Kidney epithelial cell (primary cell): ENCODE measurements at places on chromosomes 5 and 9.

DNA sequence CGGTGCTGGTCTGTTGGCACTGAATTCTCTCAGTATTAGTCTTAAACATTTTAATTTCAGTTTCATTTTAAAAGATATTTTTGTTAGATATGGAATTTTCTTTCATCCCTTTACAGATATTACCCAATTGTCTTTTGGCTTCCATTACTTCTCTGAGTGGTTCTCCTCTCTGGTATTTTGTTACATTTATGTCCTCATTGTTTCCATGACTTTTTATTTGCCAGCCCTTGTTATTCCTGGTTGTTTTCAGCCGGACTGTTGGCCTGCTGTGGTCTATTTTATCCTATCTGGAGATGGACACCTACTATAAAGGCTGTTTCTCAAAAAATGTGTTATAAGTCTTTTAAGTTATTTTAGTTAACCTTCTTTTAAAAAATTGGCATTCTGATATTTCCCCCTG is 117.2 kb downstream of the ARHGEF28 start:
- DNase-seq, result no peak

- no peak for DNase-seq
Measured at GRCh38 chr5:7391814-7392692, 3.9 kb upstream of the ADCY2 start.

GRCh38 chr9:20697021-20697719 is 13.1 kb downstream of the FOCAD start:
- DNase-seq, result no peak

DNA sequence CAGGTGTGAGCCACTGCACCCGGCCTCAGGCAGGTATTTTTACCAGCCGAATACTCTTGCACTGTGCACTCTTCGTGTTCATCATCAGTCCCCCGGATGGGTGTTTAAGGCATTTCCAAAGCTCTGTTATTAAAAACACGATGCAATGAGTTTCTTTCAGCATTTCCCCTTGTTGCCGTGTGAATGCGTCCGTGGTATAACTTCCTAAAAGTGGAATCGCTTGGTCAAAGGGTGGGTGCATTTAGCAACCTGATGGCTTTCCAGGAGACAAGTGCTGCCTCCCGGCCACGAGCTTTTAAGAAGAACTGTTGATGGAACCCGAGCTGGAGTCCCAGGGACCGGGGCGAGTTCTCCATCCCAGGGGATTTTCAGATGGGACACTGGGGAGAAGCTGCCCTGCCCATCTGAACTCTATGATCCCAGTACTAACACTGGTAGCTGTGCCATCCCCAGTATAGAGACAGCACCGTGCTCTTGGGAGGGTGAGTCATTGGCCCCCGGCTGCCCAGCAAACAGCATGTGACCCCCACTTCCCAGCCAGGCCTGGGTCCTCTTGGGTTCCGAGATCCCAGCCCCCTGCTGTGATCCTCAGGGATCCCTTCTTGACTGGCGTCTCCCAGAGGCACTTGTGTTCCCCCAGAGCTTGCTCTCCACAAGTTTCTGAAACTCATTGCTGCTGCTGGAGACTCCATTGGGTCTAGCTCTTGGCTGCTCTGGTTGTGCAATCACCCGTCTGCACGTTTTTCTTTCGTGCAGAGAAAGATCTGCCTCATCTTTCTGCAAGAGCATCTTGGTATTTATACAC is 169.5 kb upstream of the IER5L start:
- no peak for DNase-seq

GRCh38 chr9:5418481-5418880 is 19.2 kb downstream of the PLGRKT start:
- no peak for DNase-seq

DNA sequence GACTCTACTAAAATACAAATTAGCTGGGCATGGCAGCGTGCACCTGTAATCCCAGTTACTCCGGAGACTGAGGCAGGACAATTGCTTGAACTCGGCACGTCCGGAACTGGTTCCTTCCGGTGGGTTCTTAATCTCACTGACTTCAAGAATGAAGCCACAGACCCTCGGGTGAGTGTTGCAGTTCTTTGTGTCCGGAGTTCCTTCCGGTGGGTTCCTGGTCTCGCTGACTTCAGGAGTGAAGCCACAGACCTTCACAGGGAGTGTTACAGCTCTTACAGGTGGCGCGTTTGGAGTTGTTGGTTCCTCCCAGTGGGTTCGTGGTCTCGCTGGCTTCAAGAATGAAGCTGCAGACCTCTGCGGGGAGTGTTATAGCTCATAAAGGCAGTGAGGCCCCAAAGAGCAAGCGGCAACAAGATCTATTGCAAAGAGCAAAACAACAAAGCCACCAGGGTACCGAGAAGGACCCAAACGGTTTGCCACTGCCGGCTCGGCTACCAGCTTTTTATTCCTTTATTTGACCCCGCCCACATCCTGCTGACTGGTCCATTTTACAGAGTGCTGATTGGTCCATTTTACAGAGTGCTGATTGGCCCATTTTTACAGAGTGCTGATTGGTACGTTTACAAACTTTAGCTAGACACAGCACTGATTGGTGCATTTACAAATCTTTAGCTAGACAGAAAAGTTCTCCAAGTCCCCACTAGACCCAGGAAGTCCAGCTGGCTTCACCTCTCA is 28.6 kb upstream of the SLC6A19 start:
- no peak for DNase-seq

- peak; percentile 12 for DNase-seq
Measured at GRCh38 chr9:107557236-107557990, 67.8 kb upstream of the KLF4 start.

GRCh38 chr5:115384587-115385375 is 88.3 kb upstream of the CCDC112 start:
- no peak for DNase-seq

- no peak for DNase-seq
Measured at GRCh38 chr9:106771608-106772007, 91.4 kb upstream of the ZNF462 start.

GRCh38 chr9:125744616-125745015 is 2.6 kb upstream of the PBX3 start:
- no peak for DNase-seq

- no peak for DNase-seq
Measured at GRCh38 chr5:150339841-150340240, 17.7 kb upstream of the TCOF1 start.

DNA sequence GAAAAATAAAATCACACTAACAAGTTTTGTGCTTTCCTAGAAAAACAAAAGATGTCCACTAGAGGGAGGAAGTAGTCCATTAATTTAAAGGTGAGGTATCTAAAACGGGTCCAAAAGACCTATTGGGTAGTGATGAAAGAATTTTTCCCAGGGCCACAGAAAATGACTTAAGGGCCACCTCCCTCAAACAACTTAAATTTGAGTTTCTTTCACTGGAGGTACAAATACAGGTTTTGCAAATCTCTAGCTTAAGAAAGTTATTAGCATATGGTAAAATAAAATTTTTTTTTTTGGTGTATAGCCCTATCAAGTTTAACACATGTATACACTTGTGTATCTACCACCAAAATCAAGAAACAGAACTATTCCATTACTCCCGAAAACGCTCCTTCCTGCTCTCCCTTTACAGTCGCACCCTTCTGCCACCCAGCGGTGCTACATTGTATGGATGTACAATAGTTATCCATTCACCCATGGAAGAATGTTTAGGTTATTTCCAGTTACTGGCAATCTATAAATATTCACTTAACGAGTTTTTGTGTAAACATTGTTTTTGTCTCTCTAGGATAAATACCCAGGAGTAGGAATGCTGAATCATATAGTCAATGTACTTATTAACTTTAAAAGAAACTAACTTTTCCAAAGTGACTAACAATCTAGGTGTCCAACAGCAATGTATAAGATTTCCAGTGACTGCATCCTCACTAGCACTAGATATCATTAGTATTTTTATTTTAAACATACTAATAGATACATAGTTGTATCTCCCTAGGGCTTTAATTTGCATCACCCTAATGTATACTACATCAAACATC is 21.9 kb downstream of the DEPDC1B start:
- DNase-seq, result peak; percentile 23

DNA sequence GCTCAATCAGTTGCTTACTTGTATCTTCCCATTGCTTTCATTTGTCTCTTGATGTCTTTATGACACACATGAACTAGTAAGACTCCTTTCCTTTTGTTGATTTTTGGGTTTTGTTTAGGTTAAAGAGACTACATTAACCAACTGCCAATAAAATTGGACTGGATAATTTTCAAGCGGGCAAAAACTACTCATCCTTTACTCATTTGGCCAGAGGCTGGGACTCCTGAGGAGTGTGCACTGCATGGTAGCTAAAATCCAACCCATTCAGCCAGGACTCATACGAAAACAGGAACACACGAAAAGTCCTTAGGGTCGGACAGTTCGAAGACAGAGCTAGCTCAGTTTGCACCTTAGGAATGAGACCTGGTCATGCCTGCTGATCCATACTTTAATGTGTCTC is 6.0 kb downstream of the SLC46A2 start:
- DNase-seq, result no peak

- no peak for DNase-seq
Measured at GRCh38 chr5:89827359-89827758, 582.2 kb downstream of the CETN3 start.

- DNase-seq, result no peak
Measured at GRCh38 chr9:752681-753200, 88.8 kb upstream of the DMRT1 start.

GRCh38 chr5:123881759-123882244 is 369.8 kb downstream of the CSNK1G3 start:
- no peak for DNase-seq

- no peak for DNase-seq
Measured at GRCh38 chr9:93315118-93315517, 131.2 kb downstream of the WNK2 start.

DNA sequence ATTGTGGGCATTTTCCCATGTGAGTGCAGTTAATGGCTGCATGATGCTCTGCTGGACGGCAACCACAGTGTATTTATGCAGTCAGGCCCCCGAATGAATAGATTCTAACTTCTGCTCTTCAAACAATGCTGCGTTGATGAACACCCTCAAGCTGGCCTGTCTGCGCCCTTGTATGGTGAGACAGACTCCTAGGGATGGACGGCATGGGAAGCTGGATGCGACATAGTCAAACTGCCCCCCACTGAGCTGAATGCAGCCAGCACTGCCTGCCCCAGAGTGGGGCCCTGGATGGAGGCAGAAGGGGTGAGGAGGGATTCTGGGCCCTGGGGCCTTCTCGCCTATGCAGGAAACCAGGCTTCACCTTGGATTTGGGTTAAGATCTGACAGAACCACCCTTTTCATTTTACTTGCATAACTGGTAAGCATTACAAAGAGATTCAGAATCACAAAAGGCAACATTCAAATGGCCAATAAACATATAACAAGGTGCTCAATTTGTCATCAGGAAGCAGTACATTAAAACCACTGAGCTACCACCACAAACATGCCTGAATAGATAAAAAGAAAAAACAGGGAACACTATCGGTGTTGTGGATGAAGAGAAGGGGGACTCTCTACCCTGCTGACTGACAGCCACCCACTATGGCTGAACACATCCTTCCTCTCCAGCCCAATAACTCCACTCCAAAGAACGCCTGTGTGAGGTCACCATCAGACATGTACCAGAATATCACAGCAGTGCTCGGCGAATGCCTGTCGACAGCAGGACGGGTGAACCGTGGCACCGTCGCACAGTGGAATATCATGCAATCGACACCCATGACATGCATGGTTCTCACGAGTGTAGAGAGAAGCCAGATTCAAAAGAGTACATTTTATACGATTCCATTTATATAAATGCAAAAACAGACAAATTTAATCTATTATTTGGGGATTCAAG is 79.1 kb downstream of the RAPGEF1 start:
- DNase-seq, result no peak

GRCh38 chr5:18314192-18314778 is 680.0 kb downstream of the TAF11L14 start:
- no peak for DNase-seq

DNA sequence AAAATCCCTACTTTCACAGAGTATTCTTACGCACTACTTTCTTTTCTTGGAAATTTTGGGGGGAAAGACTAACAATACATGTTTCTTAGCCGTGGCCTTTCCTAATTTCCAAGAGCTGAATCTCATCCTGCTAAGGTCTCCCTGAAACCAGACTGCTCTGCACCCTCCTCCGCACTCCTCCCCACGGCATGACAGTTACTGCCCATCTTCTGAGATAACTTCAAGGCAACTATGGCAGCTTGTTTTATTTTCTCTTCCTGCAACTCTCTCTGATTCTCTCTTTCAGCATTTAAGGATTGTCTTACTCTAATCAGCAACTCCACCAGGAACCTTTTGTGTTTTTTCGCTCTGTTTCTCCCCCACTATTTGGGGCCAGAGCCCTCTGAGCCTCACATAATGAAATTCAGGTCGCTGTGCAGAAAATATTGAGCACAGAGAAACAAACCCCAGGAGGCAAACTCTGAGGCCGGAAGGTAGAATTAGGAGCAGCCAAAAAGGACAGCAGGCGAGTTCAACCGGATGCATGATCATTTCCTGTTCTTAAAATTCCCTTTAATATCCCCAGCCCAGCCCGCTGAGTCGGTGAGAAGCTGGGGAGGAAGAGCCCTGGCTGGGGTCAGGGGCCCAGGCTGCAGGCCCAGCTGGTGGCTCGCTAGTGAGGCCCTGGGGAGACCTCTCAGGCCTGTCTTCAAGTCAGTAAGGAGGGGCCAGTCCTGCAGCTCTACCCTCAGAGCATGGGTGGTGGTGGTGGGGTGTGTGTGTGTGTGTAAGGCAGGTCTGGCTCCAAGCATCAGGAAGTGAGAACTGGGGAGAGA is 213.6 kb upstream of the S1PR3 start:
- no peak for DNase-seq

- DNase-seq, result no peak
Measured at GRCh38 chr5:72453246-72453775, 53.9 kb downstream of the ZNF366 start.

GRCh38 chr5:89377767-89378455 is 494.9 kb upstream of the MEF2C start:
- no peak for DNase-seq

GRCh38 chr5:33737697-33738096 is 154.1 kb downstream of the ADAMTS12 start:
- no peak for DNase-seq

DNA sequence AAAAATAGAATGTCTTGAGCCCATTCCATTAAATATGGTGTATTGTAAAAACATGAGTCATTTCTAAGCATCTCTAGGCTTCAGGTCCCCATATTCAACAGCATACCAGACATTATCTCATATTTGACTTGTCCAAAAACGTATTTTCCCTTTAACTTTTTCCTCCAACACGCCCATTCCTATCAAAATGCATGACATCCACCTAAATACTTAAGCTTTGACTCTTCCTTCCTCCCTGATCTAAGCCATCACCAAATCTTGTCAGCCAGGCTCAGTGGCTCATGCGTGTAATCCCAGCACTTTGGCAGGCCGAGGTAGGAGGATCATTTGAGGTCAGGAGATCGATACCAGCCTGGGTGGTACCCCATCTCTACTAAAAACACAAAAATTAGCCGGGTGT is 23.9 kb downstream of the VCP start:
- DNase-seq, result no peak

- no peak for DNase-seq
Measured at GRCh38 chr5:74334762-74335384, 305.7 kb downstream of the ENC1 start.

GRCh38 chr9:127629468-127630081 is 17.5 kb downstream of the STXBP1 start:
- no peak for DNase-seq

DNA sequence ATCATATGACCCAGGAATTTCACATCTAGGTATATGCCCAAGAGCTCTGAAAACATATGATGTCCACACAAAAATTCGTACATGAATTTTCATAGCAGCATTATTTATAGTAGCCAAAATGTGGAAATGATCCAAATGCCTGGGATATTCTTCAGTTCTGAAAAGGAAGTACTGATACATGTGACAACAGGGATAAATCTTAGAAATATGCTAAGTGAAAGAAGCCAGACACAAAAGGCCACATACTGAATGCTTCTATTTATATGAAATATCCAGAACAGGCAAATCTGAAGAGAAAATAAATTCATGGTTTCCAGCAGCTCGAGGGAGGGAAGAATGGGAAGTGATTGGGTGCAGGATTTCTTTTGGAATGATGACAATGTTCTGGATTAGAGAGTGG is 16.8 kb upstream of the ZBTB43 start:
- no peak for DNase-seq
